ENCODE measurements at places on chromosomes 2 and 18. TPM values are rescaled to one million over a fixed set of nuclear protein-coding genes. Genes with fewer than 3 reads are reported as not detected.

DNA sequence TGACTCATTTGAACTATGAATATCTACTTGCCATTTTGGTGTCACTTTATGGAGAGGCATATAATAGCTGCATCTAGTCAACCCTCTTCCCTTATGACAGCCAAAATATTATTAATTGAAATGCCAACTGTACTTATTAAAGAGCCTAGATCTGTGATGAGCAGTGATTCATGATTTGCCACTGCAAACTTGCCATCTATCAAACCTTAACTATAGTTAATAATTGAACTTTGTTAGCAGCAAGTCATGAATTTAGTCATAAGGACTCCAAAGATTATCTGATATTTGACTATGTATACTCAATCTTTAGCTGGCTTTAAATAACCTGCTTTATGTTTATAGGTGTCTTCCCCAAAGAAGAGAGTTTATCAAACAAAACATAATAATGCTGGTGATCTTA lies 116.4 kb upstream of the VWC2L start:
- DNase-seq, result no peak

DNA sequence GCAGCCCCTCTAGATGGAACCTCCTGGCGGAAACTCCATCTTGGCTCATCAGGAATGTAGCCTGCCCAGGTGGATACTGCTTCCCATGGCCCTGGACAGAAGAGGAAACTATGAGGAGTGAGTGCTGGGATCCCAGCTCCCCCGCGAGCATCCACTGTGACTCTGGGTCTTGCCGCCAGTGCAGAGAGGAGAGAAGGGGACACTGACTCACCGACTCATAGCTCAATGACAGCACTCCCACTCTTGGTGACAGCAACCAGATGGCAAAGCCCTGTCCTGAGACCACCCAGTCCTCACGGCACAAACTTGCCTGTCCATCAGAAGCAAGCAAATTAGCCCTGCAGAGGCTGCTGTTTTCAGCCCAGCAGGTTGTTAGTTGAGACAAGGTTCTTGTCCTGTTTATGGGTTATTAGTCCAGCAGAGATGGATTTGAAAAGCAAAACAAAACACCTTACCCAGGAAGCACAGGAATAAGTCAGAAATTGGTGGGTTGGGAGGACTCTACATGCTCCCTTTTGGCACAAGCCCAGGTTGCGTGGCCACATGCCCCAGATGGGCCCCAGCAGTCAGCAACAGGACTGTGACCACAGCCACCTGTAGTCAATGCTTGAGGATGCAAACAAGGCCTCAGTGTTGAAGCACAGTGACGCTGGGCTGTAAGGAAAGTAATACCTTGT lies 111.5 kb upstream of the GLI2 start:
- no peak for DNase-seq

DNA sequence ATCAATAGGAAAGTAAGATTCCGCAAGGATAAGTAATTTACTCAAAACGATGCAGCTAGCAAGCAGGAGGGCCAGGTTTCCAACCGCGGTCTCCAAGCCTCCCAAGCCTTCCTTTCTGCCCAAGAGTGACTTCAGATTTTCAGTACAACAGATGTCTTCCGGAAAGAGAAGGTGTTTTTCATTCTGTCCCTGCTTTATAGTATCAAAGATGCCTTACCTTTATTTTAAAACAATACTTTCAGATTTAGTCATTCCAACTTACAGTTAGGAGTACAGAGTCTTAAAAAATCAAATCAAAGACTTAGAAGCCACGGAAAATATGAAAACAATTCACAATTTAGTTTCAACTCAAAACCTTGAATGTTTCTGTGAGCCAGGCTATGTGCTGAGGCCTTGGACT lies 43.6 kb downstream of the CYB5A start:
- DNase-seq, result no peak

YIPF4 gene
- 73.5 TPM for total RNA-seq

C2orf76 gene
- 11.1 TPM for total RNA-seq

All from osteocyte (in vitro differentiated cells).